ENCODE measurements at places on chromosomes 7 and 10. TPM values are rescaled to one million over a fixed set of nuclear protein-coding genes. Genes with fewer than 3 reads are reported as not detected.

GRCh38 chr7:105743351-105744090, 132.9 kb downstream of the ATXN7L1 start:
- no peak for DNase-seq

DNA sequence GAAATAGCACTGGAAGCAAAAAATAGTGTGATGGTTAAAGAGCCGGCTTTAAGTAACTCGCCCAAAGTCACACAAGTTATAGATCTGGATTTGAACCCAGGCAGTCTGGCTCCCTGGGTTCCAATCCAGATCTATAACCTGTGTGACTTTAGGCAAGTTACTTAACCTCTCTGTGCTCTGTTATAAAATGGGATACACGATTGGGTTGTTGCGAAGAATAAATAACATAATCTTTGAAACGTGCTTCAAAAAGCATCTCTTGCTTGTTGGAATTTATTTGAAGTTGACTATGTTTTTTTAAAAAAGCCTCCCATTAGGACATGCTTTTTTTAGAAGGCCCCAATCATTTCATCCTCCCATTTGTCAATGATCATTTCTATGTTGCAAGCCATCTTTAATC, 3.5 kb upstream of the LCOR start:
- no peak for DNase-seq

CDC14C gene
- total RNA-seq = not detected

- no peak for DNase-seq
Measured at GRCh38 chr10:103679096-103679790, 176.1 kb downstream of the SH3PXD2A start.

H2BK1 gene
- not detected for total RNA-seq

MRLN gene
- total RNA-seq = not detected

DNA sequence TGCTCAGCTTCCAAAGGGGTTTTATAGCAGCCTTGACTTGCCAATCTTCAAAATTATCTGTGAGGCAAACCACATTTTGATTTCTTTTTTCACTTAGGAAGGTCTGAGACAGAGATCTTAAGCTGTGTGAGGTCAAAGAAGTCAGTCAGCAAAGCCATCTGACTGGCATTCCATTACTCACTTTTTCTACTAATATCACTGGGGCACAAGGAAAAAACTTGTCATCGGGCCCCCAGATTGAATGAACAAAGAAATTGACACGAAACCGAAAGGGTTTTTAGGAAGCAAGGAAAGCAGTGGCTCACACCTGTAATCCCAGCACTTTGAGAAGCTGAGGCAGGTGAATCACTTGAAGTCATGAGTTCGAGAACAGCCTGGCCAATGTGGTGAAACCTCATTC, 78.5 kb upstream of the FRMD4A start:
- DNase-seq = no peak
